ENCODE measurements at places on chromosomes 7 and 10. TPM values are rescaled to one million over a fixed set of nuclear protein-coding genes. Genes with fewer than 3 reads are reported as not detected.

GIMAP2 gene
- total RNA-seq, result 28.3 TPM

LBX1 gene
- not detected for total RNA-seq

GNB2 gene
- total RNA-seq, result 79.2 TPM

GRCh38 chr10:127905001-127905847, 1.7 kb upstream of the PTPRE start:
- no peak for DNase-seq

DNA sequence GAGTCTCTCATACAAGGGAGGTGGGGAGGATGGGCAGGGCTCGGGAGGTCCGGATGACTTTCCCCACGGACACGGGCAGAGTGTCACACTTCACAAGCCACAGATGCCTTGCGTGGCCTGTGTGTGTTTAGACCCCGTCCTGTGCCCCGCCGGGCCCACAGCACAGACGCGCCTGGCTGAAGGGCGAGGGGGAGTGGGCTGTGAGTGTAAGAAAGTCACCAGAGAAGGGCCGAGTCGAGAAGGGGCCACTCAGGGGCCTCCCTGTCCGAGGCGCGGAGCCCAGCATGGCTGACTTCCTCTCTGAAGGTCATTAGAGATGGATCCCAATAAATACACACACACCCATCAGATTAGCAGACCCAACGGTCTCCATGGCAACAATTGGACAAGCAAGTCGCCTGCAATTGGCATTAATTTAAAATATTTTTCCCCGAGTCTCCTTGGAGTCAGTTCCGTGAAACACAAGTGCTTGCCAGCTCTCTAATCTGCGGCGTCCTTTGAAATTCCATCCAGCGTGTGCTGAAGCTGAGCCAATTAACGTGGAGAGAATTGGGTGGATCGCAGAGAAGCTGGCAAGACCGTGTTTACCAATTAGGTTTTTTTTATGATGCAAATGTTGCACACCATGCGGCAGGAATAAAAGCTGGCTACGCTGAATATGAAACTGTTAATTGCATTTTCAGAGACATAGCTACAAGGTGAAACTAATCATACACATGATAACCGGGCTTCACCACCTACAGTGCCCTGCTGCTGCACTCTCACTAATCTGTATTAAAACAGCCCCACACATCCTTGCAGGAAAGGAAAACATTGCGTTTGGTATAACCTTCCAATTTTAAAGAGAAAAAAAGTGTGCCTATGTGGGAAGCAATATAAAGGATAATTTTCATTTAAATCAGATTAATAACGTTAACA, 571.2 kb downstream of the PTPRN2 start:
- no peak for DNase-seq

Measured in uterus (tissue), 4 donors.